A549 treated with GW870086 at 1 μM for 4 hours (cell line): ENCODE measurements at places on chromosomes 1 and 21. TPM values are rescaled to one million over a fixed set of nuclear protein-coding genes. Genes with fewer than 3 reads are reported as not detected.

The NLRP3 gene
- total RNA-seq: not detected in 5 replicates

The KRTAP13-2 gene
- not detected in 5 replicates for total RNA-seq

The KPNA6 gene
- 14.4 to 16.7 TPM (median 15.1 TPM) in 5 replicates for total RNA-seq

The IVL gene
- 0.10 to 0.15 TPM (median 0.10 TPM) in 3 of 5 replicates, not detected in the others for total RNA-seq

The URB1 gene
- total RNA-seq: 10.9 to 13.4 TPM (median 13.1 TPM) in 5 replicates

The CRP gene
- not detected in 5 replicates for total RNA-seq

The FCRLA gene
- not detected in 5 replicates for total RNA-seq
